Small intestine (tissue), 16 donors: ENCODE measurements at places on chromosomes 5 and 9.
A peak's percentile ranks its signal among the peaks of the same experiment; 100 is the strongest.

DNA sequence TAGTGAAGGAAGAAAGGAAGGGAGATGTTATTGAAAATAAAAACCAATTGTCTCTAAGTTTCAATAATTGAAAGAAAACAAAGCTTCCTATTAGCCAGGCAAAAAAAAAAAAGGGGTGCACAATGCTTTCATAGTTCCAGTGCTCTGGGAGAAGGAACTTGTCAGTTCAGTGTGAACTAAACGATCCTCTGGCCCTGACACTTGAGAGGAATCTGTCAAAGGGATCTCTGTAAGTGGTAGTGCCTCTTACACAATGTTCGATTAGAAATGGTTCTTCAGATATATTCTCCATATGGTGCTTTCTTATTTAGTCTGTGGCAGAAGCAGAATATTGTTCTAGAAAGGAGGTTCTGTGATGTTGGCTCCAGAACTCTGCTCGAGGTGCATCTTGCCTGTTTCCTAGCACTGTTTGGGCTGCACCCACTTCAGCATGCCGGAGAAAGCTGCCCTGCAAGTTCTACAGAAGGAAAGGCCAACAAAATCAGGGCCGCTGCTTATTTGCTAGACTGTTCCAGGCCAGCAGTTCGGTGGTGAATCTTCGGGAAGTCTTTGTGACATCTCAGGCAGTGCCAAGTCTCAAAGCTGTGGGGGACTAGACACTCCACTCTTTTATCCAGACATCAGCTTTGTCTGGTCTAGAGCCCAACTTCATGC, 90.9 kb downstream of the PIK3R1 start:
- no peak for DNase-seq

DNA sequence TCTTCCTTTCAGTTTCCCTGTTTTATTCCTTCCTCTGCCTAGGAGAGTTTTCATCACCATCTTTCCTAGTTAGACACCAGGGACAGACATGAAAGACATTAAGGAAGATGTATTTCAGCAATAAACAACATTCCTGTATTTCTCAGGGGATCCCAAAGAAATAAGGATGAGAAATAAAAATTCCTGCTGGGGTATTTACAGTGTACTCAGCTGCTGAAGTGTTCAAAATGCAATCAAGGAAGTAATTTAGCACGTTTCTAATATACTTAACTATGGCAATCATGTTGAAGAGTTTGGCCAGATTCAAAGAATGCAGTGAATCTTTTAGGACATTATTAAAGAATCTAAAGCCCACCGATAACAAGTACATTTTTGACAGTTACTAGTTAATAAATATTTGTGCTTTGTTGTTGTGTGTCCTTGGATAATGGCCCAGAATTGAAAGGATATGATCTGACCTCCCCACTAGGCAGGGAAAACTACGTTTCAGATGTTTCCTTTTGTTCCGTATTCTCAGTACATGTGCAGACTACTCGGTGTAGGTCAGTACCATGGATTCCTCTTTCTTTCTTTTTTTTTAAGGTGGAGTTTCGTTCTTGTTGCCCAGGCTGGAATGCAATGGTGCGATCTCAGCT, 46.8 kb downstream of the INIP start:
- DNase-seq: no peak

GRCh38 chr5:30343707-30344106, 849.8 kb upstream of the CDH6 start:
- no peak for DNase-seq

- no peak for DNase-seq
Measured at GRCh38 chr5:67960939-67961338, 254.6 kb upstream of the PIK3R1 start.

DNA sequence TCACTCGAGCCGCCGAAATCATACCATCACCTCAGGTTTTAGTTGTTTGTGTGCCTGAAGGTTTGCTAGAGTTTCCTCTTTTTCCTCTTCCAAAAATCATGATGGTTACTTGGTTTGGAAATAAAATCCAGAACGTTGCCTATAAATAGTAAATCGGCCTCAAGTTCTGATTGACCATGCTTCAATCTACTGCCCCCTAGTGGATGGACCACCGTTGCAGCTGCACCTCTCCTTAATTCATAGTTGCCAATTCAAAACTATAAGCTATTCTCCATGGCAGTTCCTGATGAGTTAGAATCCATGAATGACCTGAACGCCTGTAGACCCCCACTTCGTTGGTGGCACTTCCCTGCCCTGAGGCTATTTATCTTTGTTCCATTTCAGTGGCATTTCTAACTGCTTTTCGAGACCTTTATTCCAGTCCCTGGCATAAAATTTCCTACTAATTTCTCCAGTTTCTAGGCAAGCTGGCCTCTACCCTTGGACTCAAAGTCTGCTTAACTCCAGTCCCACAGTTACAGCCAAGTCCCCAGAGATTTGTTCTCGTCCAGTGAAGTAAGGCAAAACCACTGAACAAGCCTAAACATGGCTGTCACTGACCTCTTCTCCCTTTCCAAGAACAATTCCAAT, 422.6 kb downstream of the EFNA5 start:
- DNase-seq: peak; percentile 53

- DNase-seq: no peak
Measured at GRCh38 chr9:110635589-110635988, 33.0 kb upstream of the MUSK start.

GRCh38 chr9:84305497-84306131, 34.9 kb downstream of the SLC28A3 start:
- no peak for DNase-seq

DNA sequence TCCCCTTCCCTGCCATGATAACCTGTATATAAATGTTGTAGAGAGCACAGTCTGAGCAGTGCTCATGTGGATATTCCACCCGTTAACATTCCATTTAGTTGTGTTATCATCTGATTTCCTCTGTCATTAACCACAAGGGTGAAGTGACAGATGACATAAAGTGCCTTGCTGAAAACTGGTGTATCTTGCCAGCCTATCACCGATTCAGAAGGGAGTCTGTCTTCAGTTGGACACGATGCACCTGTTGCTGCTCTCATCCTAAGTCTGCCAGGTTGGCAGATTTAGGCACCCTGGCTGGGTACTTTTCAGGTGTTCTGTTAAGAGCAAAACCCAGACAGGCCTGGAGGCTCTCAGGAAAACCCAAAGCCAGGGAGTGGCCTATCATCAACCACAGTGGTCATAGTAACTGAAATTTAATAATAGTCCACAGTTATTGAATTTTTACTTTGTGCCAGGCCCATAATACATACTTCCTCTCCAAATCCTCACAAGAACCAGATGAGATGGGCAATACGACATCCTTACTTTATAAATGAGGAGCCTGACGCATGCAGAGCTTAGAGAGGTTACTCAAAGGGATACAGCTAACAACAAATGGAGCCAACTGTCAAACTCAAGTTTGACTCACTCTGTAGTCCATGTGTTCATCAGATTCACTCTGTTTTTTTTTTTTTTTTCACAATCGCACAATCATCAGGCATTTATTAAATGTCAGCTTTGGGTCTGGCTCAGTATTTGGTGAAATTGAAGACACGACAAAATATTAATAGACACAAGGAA, 100.7 kb upstream of the SPRY4 start:
- no peak for DNase-seq

DNA sequence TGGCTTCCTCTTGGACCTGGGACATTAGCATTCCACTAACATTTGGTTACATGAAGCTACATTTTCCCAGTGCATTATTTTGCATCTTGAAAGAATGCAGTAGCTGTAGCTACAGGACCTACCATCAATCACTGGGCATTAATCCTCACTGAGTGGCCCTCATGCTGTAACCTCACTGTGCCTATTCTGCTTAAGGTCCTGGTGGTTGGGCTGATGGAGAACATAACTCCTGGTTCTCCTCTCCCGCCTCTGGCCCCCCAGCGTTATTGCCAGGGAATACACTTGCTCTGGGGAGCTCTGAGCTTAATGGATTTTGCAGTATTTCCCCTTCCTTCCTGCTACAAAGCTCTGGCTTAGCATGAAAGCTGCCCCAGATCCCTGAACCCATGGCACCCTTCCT, 111.5 kb upstream of the EQTN start:
- no peak for DNase-seq

DNA sequence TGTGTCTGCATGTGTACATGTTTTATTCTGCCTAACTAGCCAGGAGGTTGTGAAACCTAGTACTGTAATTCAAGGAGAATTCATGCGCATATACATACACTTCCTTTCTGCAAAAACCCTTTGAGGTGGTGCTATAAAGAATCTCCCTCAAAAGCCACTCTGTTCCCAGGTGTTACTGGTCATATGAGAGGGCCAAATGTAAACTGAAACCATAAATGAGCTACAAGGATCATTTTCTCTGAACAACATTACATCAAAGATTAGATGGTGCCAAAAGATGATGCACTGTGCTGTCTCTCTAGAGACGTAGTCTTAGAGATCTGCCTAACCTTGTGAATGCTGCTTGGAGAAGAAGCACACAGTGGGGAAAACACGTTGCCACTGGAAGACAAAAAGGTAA, 15.7 kb downstream of the NREP start:
- no peak for DNase-seq

DNA sequence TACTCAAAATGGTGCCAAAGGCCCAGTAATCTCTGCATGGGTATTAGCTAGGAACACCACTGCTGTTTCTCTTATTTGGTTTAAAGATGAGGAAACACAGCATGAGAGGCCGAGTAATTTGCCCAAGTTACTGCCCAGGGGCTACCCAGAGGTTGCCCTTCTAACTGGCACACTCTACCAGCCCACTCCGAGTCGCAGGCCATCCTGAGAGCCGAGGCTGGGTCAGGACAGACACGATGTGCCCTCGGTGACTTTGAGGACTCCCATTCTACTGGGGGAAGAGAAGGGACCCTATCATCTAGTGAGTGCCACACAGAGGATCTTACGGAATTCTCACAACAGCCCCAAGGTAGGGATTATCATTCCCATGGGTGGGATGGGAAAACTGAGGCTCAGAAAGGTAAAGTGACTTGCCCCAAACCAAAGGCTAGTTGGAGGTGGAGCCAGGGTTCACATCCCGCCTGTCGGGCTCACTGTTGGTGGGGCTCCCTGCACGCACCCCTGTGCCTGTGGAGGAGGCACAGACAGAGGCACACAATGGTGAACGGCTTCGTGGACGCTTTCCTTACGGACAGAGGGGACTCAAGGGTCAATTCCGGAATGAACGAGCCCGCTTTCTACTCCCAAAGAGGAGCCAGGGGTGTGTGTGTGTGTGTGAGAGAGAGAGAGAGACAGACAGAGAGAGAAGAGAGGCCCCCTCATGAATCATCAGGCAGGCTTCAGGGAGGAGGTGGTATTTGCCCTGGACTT, 225.0 kb downstream of the MELK start:
- DNase-seq: no peak

- DNase-seq: no peak
Measured at GRCh38 chr5:34913072-34913471, 2.2 kb downstream of the RAD1 start.

DNA sequence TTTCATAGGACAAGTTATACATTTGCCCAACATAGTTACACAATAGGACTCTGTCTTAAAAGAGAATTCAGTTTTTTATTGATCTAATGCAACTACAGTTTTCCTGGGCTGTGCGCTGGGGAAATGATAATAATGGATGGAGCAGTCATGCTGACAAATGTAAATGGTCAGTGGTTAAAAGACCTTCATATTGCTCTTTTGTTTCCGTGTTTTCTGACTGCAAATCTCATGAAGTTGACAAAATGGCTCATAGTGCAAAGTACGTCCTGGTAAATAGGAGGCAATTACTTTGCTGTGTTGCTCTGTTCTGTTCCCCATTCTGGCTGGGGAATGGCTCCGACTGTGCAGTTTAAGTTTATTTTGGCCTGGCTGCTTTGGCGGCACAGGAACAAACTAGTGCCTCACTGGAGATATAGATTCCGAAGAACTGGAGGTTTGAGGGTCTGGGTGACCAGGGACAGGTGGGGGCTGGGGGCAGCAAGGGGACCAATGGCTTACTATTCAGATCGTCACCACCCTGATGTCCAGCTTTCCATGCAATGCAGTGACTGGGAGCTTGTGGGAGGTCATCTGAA, 54.3 kb downstream of the PTTG1 start:
- peak; percentile 62 for DNase-seq

DNA sequence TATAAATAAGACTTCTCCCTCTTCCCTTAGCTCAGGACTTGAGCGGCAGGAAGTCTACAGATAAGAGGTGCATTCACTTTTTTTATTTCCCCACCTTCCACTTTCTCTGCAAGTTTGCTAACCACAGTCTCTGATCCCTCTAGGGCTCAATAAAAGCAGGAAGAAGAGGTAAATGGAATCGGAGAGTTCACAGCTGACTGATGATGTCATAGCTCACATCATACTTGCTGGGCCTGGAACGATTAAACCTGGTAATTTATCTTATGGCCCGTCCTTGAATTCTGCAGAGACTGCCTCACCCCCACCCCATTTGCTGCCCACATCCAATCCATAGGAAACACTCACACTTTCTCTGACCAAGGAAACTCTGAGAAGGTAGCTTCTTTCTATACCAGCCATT, 62.9 kb downstream of the DRD1 start:
- DNase-seq: no peak

- DNase-seq: no peak
Measured at GRCh38 chr5:2529371-2530092, 221.9 kb downstream of the IRX2 start.

GRCh38 chr9:27125936-27126335, 16.9 kb downstream of the TEK start:
- no peak for DNase-seq

DNA sequence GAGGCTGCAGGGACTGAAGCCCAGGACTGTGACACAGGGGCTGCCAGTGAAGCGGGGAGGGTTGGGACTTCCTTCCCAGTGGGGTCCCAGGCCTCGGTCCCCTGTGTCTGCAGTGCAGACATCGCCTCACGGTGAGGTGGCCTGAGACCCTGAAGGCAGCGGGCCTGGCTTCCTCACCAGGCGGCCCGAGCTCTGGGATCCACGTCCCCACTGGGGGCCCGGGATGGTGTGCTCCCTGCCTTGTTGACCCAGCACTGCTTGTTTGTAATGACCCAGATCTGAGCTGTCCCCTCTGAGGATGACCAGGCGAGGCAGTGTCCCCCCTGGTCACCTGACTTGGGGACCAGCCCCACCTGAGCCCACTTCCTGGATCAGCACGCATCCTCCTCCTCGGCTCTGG, 53.1 kb downstream of the COL5A1 start:
- no peak for DNase-seq

DNA sequence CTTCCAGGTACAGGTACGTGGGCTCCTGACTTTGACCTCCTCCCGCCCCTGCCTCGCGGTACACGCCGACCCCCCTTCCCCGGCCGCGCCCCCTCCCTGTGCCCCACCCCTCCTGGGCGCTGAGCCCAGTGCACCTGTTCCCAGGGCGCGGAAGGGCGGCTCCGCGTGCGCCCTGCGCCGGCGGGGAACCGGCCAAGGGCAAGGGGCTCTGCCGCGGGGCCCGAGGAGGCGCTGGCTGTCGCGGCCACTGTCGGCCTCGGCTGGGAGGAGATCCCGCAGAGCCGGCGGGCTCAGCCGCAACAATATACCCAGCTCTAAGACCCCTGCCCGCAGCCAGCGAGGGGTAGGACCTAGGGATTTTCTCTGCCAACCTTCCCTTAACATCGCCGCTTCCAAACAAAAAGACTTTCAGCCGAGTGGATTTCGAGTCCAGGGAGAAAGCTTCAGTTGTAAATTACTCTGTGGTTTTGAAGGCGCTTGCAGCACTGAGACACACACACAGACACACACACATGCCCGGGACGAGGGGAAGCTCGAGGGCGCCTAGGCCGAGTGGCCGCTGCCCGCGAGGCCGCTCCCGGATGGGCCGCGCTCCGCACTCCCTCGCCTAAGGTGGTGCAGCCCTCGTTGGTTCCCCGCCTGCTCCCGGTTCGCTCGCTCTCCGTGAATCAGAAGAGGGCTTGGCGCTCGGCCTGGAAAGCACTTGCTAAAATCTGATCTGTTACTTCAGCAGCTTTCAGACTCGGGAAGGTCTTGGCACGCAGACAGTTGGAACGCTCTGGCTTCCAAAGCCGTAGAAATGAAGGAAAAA, 1.2 kb downstream of the FGF18 start:
- DNase-seq: peak; percentile 80
